ENCODE measurements at places on chromosomes 12 and 14.

DNA sequence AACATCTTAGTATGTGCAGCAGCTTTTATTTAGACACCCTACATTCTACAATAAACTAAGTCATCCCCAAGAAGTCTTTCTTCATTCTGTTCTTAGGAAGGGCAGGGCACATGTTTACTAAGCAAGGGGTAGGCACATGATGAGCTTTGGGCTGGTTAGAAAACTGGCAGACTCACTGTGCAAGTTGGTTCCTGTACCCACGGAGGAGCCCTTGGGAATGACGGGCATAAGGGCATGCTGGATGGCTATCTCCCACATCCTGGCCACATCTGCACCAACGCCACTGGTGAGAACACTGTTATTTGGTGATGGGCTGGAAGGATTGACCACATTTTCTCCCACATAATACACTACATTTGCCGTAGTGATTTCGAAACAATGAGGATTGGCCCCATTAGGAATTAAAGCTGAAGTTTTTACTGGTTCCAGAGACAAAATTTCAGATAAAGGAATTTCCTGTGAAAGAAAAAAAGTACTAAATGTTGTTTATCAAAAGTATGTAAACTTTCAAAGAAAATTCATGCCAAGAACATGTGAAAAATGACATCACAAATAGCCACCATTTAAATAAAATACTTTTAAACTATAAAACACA lies 297.0 kb downstream of the PRKD1 start:
- no peak for DNase-seq

- DNase-seq, result no peak
Measured at GRCh38 chr14:28012629-28013415, 753.8 kb upstream of the FOXG1 start.

DNA sequence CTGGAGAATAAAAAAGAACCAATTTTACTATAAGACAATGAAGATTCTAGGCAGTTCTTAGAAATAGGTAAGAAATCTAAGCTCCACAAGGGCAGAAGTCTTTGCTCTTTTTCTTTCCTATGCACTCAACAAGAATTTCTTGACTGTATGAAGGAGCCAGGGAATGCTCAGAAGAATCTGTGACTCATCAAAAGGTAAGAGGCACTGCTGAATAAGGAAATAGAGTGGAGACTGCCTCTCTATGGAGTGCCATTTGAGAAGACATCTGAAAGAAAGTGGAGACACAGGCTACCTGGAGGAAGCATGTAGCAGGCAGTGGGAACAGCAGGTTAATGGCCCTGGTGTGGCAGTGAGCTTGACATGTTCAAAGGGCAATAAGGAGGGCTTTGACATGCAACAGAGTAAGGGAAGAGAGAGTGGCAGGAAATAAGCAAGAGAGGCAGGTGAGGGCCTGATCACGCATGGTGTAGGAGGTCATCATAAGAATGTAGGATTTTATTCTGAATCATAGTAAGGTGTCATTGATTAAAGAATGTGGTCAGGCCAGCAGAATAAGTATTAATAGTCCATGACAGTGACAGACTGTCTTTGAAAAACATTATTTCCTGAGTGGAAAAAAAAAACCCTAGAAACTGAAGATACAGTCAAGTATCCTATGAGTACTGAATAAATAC lies 446.7 kb upstream of the GARIN6 start:
- no peak for DNase-seq

GRCh38 chr12:73867147-73867546 lies 670.5 kb upstream of the ATXN7L3B start:
- no peak for DNase-seq

DNA sequence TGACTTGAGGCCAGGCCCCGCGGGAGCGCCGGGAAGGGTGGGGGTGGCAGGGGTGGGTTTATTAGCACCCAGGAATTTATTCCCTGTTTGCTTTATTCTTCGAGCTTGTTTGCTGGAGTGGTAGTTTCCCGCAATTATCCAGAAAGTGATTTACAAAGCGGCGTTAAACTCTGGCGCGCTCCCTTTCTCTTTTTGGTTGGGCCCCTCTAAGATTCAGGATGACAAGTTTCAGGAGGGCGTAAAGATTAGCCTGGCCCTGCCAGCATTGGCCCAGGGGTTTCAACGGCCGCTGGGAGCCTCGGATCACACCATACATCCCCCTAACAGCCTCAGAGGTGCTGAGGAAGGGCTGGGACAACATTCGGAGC lies 444 bp upstream of the NKX2-8 start:
- no peak for DNase-seq

All from activated CD8-positive, alpha-beta memory T cell treated with anti-CD3 and anti-CD28 coated beads for 48 hours (primary cell).